ENCODE measurements at places on chromosomes 11 and 22. TPM values are rescaled to one million over a fixed set of nuclear protein-coding genes. Genes with fewer than 3 reads are reported as not detected.

DNA sequence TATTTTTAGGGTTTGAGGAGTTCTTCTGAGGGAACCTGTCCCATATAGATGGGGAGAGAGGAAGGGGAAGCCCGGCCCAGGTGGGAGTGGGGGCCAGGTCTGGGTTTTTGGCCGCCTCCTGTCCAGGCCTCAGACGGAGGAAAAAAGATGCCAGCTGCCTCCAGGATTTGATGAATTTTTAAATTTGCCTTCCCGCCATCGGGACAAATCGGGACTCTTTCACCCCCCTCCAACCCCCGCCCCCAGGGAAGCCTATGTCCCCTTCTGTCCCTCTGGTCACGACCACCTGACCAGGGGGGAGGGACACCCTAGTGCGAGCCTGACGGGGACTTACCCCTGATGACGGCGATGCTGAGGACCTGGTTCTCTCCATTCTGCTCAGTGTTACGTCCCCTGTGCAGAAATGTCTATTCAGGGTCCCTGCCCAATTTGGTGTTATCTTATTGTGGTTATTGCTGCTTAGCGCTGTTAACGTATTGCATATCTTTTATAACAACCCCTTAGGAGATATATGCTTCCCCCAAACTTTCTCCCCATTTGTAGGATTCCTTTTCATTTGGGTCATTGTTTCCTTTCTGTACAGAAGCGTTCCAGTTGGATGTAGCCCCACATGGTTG is 115.9 kb upstream of the GRK3 start:
- DNase-seq, result peak; percentile 5

GRCh38 chr22:37284805-37285355 is 2.6 kb downstream of the CYTH4 start:
- no peak for DNase-seq

DNA sequence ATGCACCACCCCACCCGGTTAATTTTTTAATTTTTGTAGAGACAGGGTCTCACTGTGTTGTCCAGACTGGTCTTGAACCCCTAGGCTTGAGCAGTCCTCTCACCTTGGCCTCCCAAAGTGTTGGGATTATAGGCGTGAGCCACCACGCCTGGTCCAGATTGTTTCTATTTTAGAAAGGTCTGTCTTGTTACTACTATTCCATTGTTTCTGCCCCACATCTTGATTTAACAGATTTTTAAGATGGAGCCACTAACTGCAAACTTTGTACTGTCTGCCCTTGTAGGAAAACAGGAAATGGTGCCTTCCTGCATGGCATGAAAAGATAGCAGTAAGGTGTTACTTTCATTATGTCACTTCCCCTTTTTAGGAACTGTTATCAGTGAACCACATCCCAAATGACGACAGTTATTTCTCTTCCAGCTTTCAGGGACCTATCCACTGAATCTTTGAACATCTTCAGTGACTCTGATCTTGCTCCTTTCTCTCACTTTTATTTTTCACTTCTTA is 23.2 kb downstream of the TAF1D start:
- DNase-seq, result no peak

- DNase-seq, result no peak
These were observed 60.2 kb upstream of the EMID1 start for GRCh38 chr22:29145321-29146072.

- no peak for DNase-seq
These were observed 1.2 kb downstream of the CARNS1 start for GRCh38 chr11:67416416-67417335.

DNA sequence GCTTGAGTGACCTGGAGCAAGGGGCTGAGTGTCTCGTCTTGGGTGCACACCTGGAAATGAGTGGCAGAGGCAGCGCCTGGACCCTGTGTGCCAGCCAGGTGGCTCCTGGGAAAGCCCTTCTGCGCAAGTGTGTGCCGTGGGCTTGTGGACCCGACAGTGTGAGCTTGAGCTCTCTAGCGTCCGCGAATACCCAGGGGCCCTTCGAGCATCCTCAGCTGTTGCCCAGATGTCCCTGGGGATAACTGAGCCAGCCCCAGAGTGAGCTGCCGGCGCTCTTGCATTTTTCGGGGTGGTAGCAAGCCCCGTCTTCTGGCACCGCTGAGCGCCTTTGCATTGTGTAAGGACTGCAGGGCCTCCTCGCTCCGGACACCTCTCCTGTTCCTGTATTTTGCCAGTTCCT is 399.2 kb downstream of the TBC1D22A start:
- DNase-seq, result no peak

- no peak for DNase-seq
These were observed 14.3 kb downstream of the BIRC2 start for GRCh38 chr11:102361086-102362031.

GRCh38 chr11:75523811-75524664 is 1.7 kb downstream of the GDPD5 start:
- no peak for DNase-seq

- DNase-seq, result peak; percentile 57
These were observed 43.6 kb upstream of the OR4B1 start for GRCh38 chr11:48172818-48173609.

- DNase-seq, result no peak
These were observed 77.6 kb downstream of the ENTHD1 start for GRCh38 chr22:39815932-39816331.

- DNase-seq, result no peak
These were observed 51.1 kb downstream of the SPATA19 start for GRCh38 chr11:133794205-133794604.

DNA sequence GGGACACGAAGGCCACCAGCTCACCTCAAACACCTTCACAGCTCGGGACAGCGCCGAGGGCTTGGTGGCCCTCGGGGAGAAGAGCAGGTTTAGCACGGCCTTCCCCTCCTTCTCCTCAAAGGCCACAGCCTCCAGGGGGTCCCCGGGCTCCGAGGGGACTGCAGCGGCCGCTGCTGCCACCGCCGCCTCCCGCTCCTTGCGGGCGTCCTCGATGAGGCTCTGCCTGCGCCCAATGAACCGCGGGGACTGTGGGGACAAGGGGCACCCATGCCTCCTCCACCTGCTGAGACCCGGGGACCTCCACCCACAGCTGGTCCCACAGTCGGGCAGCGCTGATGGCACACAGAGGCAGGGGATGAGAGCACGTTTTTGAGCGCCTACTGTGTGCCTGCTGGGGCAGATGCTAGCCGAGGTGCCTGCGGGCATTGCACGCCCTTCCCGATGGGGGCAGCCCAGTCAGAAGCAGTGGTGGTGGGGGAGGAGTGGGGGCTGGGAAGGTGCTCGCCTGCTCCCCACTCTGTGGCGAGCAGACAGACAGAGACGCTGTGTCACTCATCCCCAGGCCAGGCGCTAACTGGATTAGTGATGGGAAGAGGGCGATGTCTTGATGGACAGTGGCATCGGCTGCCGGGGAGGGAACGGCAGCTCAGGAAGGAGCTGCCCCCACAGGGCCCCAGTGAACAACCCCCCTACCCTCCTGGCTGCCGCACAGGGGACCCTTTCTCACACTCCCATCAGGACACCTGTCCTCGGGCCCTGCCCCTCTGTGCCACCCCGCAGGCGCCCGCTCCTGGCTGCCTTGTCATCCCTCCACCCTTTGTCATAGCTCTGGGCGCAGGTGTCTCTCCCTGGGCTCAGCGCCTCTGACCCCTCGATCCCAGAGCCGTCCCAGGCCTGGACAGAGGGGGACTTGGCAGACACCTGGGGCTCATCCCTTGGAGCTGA is 1.7 kb downstream of the TH start:
- no peak for DNase-seq

- no peak for DNase-seq
These were observed 27.8 kb upstream of the PPARA start for GRCh38 chr22:46122511-46122971.

GRCh38 chr11:6229911-6230310 is 4.5 kb downstream of the FHIP1B start:
- no peak for DNase-seq

- DNase-seq, result no peak
These were observed 681 bp upstream of the ARHGEF12 start for GRCh38 chr11:120335556-120335907.

The CNIH2 gene
- polyA plus RNA-seq, result 5.4 TPM

The TTC36 gene
- polyA plus RNA-seq, result 1.3 TPM

The FOSL1 gene
- polyA plus RNA-seq, result not detected

The MUC5AC gene
- polyA plus RNA-seq, result 0.03 TPM

The OR2AG1 gene
- 0.10 TPM for polyA plus RNA-seq

The HEPHL1 gene
- polyA plus RNA-seq, result 0.33 TPM

Measured in left kidney (tissue), 8 donors.